ENCODE measurements at places on chromosomes 7 and 10.

DNA sequence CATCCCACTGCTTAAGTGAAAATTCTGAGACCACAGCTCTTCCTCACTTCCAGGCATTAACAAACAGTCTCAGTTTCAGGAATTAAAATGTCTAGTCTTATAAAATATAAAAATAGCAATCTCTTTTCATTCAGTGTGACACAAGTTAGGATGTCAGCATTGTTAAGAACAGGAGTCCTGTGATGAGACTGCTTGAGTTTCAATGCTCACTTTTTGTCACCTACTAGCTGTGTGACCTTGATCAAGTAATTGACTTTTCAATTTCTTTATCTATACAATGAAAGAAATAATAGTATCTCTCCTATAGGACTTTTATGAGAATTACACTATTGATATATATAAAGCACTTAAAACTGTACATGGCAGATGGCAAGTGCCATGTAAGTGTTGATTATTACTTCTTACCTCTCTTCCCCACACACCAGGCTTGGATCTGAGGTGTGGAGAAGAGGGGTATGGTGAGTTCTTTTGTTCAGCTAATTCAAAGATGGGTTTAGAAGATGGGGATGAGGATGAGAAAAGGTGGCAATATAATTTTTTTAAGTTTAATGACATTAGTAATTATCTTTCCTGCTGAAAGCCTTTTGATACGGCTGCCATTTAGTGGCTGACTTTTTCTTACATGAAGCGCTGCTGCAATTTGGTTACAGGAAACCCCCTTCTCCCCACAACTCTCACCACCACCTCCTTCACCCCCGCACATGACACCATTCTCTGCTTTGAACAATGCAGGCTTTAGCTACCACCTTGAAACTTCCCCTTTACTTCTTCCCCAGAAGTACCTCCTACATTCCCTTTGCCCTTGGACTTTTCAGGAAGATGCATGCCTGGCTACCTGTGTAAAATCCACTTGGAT, 20.8 kb upstream of the HYAL4 start:
- no peak for DNase-seq

- DNase-seq = no peak
These were observed 22.0 kb downstream of the STEAP1B start for GRCh38 chr7:22477876-22478450.

DNA sequence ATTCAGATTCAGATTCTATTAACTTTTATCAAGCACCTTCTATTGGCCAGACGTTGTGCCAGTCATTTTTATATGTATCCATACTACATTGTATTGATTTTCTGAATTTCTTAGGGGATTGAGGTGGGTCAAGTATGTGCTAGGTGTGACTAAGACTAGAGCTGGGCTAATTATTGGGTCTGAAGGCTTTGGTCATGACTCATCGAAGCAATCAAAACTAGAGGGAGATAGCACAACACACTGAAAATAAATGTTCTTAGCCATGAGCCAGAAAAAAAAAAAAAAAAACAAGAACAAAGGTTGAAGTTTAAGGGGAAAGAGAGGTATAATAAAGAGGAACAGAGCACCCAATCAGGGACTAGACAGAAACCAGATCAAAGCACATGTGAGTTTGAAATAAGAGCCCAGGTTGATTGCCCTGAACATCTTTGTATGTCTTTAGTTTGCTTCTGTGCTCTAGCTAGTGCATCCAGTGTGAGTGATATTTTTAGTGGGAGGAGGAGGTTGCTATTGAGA, 171.6 kb upstream of the FOXP2 start:
- peak; percentile 9 for DNase-seq

- no peak for DNase-seq
These were observed 23.6 kb upstream of the PPIA start for GRCh38 chr7:44772867-44773266.

GRCh38 chr7:111371437-111371836, 190.9 kb downstream of the IMMP2L start:
- DNase-seq = no peak
